ENCODE measurements at places on chromosomes 12 and 14.

- DNase-seq = no peak
These were observed 188.7 kb downstream of the KITLG start for GRCh38 chr12:88391556-88391955.

DNA sequence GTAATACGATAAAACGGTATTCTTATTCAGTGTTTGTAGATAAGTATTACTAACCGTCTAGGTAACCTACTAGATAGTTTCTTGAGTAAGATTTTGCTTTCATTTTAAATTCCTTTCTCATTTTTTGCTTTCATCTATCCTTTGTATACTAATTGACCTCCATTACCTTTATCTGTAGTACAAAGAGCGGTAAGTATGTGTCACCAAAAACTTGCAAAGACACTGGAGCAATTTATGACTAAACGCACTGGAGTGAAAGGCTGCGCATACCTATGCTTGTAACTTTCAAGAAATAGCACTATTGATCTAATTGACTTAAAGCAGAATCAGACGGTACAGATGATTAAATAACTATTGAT, 1.7 kb downstream of the ARHGAP5 start:
- no peak for DNase-seq

DNA sequence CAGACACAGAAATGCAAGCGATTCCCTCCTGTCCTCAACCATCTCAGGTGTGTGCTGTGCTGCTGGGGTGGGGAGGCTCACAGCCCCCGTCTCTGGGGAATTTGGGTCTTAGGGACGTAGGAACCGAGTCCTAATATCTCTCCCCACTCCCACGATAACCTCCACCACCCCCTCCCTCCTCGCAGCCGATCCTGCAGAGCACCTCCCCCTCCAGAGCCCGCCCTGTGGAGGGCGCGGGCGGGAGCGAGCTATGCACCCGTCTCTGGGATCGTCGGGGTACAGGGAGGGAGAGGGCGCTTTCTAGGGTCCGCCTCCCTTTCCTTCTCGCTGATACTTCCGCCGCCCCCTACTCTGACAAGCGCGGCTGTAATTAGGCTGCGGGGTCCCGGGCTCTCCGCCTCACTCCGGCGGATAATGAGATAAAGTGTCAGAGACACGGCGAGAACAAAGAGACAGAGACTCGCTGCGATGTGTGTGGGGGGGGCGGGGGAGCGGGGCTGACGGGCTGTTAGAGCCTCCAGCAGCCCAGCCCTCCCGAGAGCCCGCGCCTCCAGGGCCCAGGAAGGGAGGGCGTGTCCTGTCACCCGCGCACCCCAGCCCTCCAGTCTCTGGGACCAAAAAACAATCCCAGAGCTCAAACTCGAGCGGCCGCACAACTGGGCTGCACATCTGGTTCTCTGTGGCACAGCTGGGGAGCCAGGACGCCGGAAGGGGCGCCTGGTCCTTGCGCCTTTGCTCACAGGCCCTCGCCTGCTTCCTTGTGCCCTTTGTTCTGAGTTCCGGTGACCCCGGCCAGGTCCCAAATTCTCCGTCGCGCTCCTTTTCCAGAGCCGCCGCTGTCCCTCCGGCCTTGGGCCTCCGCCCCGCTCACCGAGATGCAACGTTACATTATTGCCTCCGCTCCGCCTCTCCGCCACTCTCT, 8.7 kb downstream of the SHMT2 start:
- DNase-seq = no peak

DNA sequence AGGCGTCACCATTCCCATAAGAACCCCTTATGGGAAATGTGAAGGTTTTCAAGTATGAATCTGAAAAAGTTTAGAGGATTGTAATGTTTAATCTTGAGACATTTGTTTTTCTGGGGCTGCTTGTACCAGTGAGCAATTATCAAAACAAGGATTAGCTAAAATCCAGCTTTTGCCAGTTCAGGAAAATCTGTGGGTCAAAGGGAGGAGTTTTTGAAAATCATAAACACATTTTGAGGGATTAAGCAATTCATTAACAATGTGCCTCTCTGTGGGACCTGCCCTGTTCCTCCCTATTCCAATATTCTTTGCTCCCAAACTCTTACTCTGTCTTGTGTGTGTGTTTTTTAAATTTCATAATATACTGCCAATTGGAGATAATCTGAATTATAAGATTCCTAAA, 11.7 kb upstream of the DAAM1 start:
- no peak for DNase-seq

DNA sequence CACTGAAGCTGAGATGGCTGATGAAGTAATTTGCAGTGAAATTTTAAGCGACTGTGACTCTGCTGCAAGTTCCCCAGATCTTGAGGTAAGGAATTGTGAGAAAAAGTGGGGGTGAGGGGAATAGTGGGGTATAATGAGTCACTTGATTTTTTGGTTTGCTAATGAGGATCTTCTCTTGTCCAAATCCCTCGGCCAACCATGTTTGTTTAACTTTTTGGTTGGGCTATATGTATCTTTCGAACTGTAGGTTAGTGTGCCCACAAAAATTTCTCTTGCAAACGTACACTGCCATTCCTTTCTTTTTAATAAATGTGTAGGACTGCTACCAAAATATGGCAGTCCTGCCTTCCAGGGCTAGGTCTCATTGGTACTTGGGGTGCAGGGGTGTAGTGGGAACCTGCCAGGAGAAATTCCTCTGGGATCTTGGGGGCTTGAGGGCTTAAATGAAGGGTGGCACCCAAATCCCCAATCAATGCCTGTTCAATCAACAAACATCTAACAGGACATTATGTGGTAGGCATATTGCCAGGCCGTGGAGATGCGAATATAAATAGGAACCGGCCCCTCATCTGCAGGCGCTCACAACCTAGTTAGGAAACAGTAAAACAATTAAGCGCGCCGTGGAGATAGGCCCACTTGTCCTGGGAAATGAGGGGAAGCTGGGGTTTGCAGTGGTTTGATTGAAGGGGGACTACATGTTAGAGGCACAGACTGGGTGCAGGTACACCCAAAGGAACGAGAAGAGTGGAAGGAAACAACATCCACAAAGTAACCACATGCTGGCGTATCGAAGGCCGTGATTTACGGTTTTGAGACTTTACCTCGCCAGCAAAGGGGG, 1.3 kb upstream of the PABPN1 start:
- DNase-seq = no peak

DNA sequence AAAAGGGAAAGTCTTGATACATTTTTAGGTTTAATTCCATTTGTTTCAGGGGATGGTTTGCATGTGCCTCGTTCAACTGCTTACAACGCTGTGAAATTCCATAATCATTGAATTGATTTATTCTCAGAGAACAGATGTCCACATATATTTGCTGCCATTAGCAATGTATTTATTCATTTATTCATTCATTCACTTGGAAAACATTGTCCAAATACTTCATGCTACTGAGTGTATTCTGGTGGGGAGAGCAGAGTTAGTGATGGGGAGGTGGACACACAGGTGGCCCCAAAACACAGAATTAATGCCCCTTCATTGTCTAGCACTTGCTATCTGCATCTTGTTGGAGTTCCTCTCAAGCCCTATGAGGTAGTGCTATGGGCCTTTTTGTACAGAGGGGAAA, 141.2 kb upstream of the PARP11 start:
- no peak for DNase-seq

GRCh38 chr12:94025068-94025467, 123.3 kb upstream of the PLXNC1 start:
- no peak for DNase-seq

DNA sequence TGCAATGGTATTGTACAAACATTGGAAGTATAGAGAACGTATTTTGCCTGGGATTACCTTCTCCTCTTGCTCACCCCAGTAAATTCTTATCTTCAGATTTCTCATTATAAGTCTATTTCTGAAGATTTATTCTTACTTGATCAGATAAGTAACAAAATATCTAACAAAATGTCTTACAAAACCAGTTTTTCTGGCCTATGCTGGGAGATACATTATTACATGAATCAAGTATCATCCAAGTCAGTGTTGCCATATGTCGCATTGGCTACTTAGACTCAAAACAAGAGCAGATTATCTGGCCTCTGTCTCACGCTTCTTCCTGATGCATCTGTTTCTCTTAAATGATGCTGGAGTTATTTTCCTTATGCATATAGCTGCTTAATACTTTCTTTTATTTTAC, 408.5 kb downstream of the CCER1 start:
- DNase-seq = no peak

DNA sequence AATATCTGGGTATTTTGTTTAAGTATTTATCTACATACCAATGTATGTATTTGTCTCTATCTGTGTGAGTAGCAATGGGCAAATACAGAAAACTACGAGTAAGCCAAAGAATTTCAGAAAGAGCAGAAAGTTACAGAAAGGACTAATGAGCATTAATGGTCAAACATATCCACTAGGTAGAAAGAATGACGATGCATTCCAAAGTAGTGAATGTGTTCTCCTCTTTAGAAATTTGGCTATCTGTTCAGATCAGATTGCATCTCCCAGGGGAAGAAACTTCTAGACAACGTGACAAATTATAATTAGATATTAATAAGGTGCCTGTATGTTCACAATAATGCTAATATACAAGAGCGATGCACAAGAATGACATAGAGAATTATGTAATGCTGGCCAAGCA, 194.5 kb upstream of the GZMB start:
- DNase-seq = no peak

DNA sequence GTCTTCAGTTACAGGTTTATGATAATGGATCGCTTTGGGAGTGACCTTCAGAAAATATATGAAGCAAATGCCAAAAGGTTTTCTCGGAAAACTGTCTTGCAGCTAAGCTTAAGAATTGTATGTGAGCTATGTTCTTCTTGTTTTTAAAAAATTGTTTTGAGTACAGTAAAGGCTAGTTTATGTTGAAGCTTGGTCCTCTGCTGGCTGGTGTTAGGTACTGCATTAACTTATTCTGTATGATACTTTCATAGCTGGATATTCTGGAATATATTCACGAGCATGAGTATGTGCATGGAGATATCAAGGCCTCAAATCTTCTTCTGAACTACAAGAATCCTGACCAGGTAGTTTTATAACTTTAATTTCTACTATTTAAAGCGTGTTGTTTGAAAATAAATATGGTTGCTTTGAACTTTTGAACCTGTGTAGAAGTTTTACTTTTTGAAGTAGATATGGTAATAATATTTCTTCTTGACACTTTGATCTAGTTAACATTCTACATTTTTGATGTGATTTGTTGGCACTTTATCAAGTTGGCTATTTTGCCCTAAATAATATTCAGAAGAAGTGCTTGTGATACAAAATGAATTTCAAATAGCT, 55.7 kb downstream of the VRK1 start:
- DNase-seq = peak; percentile 7

DNA sequence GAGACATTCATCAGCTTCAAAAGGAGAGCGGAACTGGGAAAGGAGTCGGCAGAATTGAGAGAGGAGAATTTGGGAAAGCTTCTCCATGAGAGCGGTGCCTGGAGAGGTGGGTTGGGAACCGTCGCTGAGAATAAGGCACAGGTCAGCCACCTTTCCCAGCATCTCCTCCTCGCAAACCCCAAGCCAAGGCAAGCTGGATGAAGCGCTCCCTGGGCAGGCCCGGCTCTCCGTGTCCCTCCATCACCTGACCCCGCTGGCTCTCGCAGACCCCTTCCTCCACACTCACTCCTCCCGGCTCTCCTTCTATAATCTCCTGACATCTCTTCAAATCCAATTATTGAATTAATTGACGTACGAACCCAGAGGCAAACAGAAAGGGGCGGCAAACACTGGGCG, 18.9 kb upstream of the ATP5MC2 start:
- DNase-seq = no peak

GRCh38 chr12:122836027-122836921, 1.0 kb downstream of the HIP1R start:
- no peak for DNase-seq

- DNase-seq = no peak
These were observed 13.9 kb upstream of the CCDC196 start for GRCh38 chr14:66472251-66472650.

DNA sequence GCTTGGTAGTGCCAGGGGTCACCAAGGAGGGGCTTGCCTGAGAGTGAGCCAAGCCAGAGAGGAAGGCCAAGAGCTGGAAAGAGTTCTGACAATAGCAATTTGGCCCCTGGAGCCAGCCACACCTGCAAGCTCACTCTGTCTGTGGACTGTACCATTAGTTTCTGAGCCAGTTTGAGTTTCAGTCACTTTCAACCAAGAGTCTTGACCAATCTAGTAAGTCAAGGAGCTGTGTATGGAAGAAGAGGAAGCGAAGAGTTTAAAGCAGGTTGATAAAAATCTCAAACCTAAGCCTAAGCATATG, 38.5 kb downstream of the NT5DC3 start:
- no peak for DNase-seq

DNA sequence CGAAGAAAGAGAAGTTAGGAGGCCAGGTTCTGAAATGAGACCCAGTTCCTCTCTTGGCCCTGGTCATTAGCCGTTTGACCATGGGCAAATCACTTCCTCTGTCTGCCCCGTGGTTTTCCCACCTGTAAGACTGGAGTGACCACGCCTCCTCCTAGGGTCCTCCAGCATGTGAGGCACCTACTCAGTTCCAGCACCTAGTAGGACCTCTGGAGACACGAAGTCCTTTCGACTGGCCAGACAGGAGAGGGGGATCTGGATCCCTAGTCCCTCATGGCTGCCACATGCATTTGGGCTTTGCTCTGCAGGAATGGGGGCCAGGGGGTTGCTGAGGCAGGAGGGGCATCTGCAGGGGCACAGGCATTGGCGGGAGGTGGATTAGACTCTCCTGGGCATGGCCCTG, 16.3 kb downstream of the TRPV4 start:
- DNase-seq = no peak

- DNase-seq = no peak
These were observed 265.9 kb downstream of the ITPR2 start for GRCh38 chr12:26567126-26567525.

GRCh38 chr12:71141378-71141926, 16.3 kb downstream of the TSPAN8 start:
- no peak for DNase-seq

- DNase-seq = peak; percentile 41
These were observed 3.3 kb upstream of the SLC4A8 start for GRCh38 chr12:51421266-51421884.

GRCh38 chr14:23457587-23458445, 11.7 kb upstream of the NGDN start:
- no peak for DNase-seq

DNA sequence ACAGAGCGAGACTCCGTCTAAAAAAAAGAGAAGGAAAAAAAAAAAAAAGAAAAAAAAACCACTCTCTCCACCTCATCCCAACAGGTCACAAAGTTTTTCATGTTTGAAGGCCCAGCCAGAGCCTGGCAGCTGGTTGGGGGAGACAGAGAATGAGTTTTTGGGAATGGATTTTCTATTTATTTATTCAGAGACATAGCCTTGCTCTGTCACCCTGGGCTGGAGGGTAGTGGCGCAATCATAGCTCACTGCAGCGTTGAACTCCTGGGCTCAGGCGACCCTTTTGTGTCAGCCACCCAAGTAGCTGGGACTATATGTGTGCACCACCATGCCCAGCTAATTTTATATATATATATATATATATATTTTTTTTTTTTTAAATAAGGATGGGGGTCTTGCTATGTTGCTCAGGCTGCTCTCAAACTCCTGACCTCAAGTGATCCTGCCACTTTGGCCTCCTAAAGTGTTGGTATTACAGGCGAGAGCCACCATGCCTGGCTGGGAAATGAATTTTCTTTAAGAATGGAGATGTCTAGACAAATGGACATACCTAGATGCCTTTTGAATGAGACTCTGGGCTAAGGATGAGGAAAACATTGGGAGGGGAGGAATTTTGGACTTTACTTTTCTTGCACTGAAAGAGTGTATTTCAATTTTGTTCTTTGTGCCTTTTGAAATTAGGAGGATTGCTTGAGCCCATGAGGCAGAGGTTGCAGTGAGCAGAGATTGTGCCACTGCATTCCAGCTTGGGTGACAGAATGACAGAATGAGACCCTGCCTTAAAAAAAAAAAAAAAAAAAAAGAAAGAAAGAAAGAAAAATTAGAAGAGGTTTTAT, 16.9 kb upstream of the PPP1R1A start:
- DNase-seq = no peak

- DNase-seq = peak; percentile 67
These were observed 49.6 kb upstream of the RASSF3 start for GRCh38 chr12:64560396-64561301.

Measured in Panc1 (cell line).